ENCODE measurements at places on chromosomes 6 and 20.
A peak's percentile ranks its signal among the peaks of the same experiment; 100 is the strongest.

GRCh38 chr6:155670655-155671054 is 215.0 kb upstream of the NOX3 start:
- DNase-seq, result no peak

DNA sequence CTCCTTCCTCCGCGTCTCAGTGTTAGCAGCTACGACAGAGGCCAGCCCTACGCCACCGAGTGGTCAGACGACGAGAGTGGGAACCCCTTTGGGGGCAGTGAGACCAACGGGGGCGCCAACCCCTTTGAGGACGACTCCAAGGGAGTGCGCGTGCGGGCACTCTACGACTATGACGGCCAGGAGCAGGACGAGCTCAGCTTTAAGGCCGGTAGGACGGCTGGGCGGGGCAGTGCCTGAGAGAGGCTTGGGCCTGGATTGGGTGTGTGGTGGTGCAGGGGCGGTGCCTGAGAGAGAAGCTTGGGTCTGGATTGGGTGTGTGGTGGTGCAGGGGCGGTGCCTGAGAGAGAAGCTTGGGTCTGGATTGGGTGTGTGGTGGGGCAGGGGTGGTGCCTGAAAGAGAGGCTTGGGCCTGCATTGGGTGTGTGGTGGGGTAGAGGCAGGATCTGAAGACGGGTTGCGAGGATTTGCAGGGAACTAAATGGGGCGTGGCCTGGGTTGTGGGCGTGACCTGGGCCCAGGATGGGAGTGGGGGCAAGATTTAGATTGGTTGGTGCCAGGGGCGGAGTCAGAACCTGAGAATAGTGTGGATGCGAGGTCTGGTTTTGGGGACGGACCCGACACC is 24.4 kb downstream of the SPDEF start:
- DNase-seq, result peak; percentile 50

- no peak for DNase-seq
Observed at GRCh38 chr20:47258745-47259695, 97.5 kb downstream of the ZMYND8 start.

DNA sequence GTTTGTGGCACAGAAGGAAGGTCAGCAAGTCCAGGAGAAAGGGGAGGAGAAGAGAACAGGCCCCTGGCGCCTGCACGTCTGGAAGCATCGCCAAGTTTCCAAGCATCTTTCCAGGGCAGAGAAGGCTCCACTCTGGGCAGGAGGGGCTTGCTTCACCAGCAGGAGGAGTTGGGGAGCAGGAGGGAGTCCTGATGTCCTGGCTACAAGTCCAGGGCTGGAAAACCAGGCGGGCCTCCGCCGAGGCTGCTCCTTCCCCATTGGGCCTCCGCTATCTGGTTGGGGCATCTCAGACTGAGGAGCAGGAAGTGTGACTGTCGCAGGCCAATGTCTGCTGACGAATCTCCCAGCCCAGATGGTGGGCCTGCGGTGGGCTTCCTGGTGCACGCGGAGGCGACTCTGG is 421.9 kb downstream of the PREX1 start:
- no peak for DNase-seq

GRCh38 chr6:163260911-163261310 is 153.6 kb upstream of the QKI start:
- no peak for DNase-seq

DNA sequence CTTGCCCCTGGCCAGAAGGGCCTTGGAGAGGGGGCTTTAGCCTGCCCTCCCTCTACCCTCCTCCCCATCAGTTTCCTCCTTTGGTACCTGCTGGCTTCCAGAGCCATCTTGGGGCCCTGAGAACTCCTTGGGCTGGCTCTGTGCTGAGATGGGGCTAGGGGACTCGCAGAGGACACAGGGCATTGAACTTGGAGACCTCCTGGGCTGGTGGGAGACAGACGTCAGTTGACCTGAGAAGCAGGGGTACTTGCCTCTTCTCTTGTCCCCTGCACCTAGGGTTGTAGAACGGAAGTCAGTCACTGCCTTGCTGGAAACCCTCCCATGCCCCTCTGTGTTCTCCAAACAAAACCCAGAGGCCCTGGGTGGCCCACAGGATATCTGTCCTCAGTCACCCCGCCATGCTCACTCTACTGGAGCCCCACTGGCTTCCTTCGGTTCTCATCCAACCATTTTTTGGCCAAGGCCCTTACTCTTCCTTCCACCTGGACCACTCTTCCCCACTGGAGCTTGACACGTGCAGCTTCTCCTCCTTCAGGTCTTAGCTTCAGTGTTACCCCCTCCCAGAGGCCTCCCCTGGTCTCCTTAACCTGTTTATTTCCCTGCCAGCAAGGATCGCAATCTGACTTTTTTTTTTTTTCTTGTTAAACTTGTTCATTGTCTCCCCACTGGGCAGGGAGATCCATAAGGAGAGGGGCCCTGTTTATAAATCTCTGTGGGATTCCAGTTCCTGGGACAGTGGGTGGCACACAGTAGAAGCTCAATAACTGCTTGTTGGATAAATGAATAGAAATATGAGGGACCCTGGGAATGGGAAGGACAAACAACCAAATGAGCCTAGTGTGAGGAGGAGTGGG is 971 bp downstream of the RBCK1 start:
- peak; percentile 26 for DNase-seq

DNA sequence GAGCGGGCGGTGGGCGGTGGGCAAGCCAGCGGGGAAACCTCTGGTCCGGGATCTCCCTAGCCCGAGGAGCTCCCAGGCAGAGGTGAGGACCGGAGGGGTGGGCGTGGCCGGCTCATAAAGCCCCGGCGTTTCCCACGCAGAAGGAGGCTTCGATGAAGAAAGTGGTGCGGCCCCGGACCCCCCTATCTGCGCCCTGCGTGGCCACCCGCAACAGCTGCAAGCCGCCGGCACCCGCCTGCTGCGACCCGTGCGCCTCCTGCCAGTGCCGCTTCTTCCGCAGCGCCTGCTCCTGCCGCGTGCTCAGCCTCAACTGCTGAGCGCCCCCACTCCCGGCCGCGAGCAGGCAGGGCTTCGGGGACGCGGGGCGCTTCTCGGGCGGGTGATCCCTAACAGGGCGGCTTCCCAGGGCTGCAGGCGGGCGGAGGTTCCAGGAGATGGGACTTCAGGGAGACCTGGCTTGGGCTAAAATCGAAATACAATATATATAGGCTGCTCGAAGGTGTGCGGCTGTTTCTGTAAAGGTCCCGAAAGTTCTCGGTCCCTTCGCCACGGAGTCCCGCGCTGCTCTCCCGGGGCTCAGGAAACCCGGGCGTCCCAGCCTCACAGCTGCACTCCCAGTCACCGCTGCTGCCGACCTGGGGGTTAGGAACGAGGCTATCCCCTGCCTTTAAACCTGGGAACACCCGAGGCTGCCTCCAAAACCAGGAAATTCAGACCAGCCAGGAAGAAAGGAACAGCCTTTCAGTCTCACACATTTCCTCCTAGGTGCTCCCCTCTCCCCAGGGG is 27.8 kb downstream of the ASIP start:
- peak; percentile 61 for DNase-seq

- no peak for DNase-seq
Observed at GRCh38 chr20:5596401-5597193, 153.6 kb upstream of the SHLD1 start.

- DNase-seq, result no peak
Observed at GRCh38 chr20:36827541-36828279, 48.2 kb upstream of the TLDC2 start.

GRCh38 chr6:12648171-12648570 is 68.4 kb upstream of the PHACTR1 start:
- no peak for DNase-seq

GRCh38 chr6:147126618-147127022 is 77.6 kb upstream of the STXBP5 start:
- no peak for DNase-seq

DNA sequence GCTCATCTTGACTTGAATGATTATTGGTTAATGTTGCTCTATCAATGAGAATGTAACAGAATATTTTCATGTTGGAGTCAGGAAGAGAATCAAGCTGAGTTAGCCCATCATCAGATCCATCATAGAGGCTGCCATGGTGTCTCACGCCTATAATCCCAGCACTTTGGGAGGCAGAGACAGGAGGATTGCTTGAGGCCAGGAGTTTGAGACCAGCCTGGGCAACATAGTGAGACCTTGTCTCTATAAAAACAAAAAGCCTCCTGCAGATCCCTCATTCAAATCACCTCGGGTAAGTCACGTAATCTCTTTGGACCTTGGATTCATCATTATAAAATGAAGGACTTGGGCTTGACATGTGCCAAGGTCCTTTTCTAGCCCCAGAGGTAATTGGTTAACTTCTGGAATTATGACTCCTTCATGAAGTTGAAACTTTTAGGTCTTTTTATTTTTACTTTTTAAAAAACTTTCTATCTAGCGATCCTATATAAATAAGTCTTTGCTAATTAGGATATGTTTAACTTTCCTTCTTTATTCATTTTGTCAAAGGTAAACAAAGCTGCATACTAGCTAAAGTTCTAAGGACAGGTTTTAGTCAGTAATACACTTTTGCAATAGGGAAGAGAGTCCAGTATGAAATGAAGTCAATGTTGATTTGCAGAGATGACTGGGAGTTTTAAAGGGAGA is 110.9 kb downstream of the ZFAND3 start:
- DNase-seq, result peak; percentile 62

DNA sequence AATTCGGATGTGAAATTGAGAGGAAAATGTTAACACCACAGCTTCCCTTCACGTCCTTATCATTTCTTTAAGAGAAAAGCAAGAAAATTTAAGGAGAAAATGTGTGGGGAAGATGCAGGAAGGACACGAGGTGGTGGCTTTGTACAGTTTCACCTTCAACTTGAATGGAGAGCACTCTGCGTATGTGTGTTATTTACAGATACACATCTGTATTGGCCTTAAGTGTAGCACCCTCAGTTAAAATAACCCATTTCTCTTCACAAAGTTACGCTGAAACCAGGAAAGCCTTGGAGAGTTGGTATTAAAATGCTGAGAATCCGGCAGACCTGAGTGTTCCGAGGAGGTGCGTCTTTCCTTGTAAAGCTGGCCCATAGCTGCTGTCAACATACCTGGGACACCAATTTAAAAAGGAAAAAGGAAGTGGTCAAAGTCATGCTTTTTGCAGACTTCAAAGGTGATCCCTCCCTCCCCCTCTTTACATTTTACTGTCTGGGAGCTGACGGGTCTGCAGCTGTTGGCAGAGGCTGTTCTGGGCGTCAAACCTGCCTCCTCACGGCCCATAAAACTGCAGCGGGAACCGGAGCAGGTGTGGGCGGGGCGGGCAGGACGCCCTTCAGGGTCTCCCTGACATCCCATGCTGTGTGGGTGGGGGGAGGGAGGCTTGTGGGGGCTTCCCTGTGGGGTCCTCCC is 61.3 kb upstream of the TBXT start:
- no peak for DNase-seq

DNA sequence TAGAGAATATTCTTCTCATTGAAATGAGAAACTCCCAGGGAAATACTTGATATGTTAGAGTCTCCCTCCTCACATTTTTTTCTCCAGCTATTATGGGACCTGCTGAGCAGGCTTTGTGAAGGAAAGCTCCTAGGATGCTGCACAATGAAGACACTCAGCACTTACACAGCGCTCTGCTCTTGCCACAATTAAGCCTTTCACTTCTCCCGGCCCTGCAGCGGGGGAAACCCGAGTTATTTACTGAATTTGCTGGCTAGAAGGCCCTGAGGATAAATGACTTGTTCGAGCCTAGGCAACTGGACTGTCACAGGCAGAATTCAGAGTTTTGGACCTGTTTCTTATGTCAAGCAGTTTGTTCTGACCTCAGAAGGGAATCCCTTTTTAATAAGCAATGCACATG is 102.0 kb downstream of the MAP3K7 start:
- no peak for DNase-seq

- DNase-seq, result no peak
Observed at GRCh38 chr6:67112120-67112519, 1405.1 kb upstream of the EYS start.

DNA sequence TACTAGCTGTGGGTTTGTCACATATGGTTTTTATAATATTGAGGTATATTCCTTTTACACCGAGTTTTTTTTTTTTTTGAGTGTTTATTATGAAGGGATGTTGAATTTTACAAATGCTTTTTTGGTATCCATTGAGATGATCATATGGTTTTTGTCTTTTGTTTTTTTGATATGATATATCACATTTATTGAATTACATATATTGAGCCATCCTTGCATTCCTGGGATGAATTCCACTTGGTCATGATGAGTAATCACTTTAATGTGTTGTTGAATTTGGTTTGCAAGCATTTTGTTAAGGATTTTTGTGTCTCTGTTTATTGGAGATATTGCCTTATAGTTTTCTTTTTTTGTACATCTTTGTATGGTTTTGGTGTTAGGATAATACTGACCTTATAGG is 3.3 kb upstream of the ZNF337 start:
- DNase-seq, result no peak

DNA sequence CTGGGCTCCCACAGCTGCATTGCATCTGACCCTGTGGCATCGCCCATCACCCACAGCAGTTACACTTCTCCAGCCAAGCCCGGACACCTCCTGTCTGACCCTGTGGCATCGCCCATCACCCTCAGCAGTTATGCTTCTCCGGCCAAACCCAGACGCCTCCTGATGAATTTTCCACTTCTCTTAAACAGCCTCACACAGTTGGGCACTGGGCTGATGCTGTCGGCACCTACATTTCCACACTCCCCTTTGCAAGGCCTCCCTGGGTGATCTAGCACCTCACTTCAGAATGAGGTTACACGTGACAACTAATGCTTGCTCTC is 175.2 kb upstream of the ARID1B start:
- no peak for DNase-seq

- DNase-seq, result no peak
Observed at GRCh38 chr6:133184798-133185372, 56.3 kb upstream of the EYA4 start.

GRCh38 chr6:144377586-144378210 is 92.6 kb downstream of the UTRN start:
- DNase-seq, result no peak

GRCh38 chr6:31799781-31800180 is 4.2 kb upstream of the VARS1 start:
- no peak for DNase-seq

GRCh38 chr6:133704371-133704770 is 184.5 kb upstream of the TCF21 start:
- no peak for DNase-seq

GRCh38 chr20:37032077-37032476 is 63.7 kb downstream of the RBL1 start:
- no peak for DNase-seq

DNA sequence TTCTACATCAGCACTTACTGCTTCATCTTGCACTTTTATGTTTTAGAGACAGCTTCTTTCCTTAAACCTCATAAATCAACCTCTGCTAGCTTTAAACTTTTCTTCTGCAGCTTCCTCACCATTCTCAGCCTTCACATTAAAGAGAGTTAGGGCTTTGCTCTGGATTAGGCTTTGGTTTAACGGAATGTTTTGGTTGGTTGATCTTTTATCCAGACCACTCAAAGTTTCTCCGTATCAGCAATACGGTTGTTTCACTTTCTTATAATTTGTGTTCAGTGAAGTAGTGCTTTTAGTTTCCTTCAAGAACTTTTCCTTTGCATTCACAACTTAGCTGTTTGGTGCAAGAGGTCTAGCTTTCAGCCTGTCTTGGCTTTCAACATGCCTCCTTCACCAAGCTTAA is 40.4 kb downstream of the DNAAF9 start:
- DNase-seq, result no peak

DNA sequence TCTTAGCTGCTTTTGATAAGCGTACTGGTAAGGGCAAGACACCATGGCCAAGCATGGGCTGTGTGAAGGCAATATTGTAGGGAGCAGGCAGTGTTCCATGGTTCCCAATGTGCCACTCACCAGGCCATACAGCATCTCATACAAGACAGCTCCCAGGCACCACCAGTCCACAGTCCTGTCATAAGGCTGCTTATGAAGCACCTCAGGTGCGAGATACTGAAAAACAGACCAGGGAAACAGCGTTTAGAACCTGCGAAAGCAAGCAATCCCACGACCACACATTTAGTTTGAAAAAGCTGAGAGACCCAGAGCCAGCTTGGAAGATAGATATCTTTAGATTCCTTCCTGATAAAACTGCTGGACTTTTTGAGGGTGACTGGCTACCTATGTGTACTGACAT is 119.1 kb upstream of the SLC2A12 start:
- no peak for DNase-seq
